ENCODE measurements at places on chromosomes 4 and X.

DNA sequence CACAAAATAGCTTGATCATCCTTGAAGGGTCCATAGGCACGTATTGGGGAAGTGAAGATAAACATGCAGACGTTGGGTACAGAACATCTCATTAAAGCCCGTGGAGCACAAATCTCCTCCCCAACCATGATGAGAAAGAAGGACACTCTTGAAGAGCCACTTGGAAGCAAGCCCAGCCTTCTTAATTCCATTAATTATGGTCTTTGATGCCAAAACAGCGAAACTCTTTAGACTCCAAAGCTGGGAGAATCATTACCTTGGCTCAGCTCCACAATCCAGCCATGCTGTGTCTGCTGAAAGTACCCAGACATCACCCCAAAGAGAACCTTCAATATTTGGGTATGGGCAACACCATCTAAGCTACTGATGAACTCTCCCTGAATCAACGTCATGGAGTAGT lies 169.0 kb upstream of the MBNL3 start:
- DNase-seq: no peak

DNA sequence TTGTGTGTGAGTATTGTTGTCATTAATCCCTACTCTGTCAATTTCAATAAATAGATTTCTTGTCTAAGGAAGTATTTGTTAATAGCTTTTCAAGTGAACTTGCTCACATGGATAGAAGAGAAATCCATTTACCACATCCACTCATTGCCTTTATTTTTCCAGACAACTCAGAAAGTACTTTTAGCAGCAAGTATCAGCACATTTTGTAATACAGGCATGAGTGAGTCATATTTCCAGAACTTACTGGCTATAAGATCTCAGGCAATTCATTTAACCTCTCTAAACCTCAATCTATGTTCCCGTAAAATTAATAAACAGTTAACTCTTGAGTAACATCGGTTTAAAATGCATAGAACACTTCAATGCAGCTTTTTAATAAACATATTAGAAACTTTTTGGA lies 317.9 kb upstream of the PCDH7 start:
- no peak for DNase-seq

GRCh38 chrX:38871129-38872029 lies 70.1 kb downstream of the MID1IP1 start:
- no peak for DNase-seq

DNA sequence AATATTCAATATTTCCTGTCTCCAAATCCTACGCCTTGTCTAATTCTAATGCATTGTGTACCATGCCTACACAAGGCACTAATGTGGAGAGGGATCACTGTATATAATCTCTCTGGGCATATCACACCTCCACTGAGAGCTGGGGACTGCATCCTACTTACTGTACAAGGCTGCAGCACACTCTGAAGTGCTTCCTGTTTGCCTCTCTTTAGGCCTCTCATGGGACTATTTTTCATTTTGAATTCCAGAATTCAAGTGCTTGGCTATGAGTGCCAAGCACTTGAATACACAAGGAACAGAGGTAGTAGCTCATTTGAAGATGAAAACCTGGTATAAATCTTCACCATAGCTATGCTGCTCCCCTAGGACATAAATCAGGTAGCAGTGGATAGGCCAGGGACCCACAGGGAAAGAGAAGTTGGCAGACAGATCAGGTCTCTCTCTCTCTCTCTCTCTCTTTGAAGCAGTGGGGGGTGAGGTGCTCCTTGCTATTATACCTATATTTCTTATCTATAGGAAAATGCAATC lies 229.7 kb upstream of the MBNL3 start:
- DNase-seq: no peak

DNA sequence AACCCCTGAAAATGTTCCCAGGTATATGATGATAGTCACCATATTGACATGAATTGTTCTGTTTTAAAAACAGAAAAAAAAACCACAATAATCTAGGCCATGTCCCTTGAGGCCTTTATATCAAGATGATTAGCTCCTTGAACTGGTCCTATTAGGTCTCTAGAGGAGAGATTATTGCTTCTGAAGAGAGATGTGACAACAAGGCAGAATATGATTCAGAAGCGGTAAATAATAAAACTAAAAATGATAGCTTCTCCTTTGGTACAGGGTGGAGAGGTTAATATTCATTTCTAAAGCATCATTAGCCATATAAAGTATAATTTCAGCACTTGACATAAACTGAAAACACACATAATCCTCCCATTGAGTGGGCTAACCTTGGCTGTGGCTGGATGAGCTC lies 25.8 kb downstream of the TLR8 start:
- DNase-seq: no peak

DNA sequence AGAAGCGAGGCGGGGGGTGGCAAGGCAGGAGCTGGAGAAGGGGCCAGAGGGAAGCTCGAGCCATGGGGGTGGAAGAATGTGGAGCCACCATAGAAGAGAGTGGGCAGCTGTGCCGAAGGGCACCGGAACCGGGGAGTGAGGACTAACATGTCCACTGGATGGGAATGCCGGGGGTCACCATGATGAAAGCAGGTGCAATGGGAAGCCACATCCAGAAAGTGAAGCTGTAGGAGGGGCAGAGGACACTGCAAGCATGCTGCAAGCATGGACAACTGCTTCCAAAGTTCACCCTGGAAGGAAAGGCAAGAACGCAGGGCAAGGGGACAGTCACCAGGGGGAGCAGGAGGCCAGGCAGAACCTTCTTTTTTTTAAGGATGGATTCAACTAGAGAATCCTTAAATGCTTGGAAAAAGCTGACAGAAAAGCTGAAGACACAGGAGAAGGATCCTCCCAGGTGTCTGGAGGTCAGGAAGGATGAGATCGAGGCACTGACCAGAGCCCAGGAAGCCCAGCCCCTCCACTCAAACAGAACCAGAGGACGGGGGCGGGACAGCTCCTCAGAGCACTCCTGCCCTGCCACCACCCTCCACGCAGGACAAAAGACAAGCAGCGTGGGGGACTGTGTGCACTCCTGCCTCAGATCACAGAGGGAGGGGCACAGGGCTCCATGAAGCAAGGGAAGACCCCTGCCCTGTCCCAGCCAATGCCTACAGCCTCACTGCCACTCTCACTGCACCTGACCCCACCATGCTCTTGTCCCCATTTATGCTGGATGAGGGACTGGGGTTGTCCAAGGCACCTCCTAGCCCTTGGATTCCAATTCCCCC lies 169.2 kb downstream of the AFAP1 start:
- DNase-seq: peak; percentile 19

GRCh38 chrX:107851215-107851614 lies 25.5 kb downstream of the MID2 start:
- no peak for DNase-seq

GRCh38 chr4:78811034-78811433 lies 34.9 kb downstream of the BMP2K start:
- no peak for DNase-seq

- DNase-seq: no peak
These were observed 64.6 kb upstream of the TRPC5 start for GRCh38 chrX:112147206-112147605.

GRCh38 chrX:11899091-11899490 lies 141.1 kb downstream of the MSL3 start:
- no peak for DNase-seq

GRCh38 chrX:20347481-20347880 lies 80.8 kb upstream of the RPS6KA3 start:
- peak; percentile 11 for DNase-seq

DNA sequence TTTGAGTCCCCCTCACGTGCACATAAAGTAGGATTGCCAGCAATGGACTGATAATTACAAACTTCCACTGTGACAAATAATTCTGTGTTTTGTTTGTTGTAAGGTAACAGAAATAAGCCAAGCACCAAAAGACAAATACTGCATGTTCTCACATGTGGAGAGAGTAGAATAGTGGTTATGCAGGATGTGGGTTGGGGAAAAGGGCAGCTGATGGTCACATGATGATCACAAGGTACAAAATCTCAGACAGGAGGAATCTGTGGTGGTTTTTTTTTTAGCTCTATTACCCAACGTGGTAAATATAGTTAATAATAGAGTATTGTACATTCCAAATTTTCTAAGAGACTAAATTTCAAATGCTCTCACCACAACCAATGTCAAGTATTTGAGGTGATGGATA lies 182.3 kb downstream of the BANK1 start:
- DNase-seq: no peak
